EL (cell line): ENCODE measurements at places on chromosomes 7 and 10.

- DNase-seq, result no peak
Observed at GRCh38 chr10:21261842-21262294, 263.6 kb downstream of the SKIDA1 start.

- DNase-seq, result no peak
Observed at GRCh38 chr10:1206601-1207000, 150.4 kb downstream of the WDR37 start.

- DNase-seq, result no peak
Observed at GRCh38 chr7:75629044-75629443, 109.7 kb downstream of the HIP1 start.

- DNase-seq, result no peak
Observed at GRCh38 chr7:875051-875450, 1.3 kb upstream of the GET4 start.

DNA sequence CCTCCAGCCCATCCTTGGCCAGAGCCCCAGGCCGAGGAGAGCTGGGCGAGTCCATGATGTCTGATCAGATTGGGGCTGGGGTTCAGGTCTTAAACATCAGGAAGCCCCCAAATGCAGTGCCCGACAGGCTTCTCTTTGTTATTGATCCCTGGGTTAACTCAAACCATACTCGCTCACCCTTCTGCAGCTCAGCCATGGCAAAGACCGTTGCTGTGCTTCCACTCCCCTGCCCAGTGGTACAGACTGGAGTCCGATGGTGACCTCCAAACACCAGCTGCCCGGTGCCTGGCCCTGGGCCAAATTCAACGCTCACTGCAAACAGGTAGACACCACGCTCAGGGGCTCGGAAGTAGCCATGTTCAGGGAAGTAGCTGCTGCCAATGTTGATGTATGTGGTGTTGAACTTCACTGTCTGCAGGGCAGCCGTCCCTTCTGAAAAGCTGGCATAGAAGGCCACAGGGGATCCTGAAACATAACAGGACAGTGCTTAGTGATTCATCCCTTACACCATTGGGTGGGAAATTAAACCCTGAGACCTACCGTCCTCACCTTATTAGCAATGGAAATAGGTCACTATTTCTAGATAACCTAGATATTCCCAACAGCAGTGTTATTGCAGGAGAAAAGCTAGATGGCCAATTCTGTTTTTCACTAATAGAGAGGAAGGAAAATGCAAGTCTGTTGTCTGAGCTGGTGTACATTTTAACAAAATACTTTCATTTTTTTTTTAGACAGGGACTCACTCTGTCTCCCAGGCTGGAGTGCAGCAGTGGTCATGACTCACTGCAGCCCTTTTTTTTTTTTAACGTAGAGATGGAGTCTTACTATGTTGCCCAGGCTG, 20.5 kb downstream of the MMRN2 start:
- DNase-seq, result peak; percentile 59

GRCh38 chr7:28272461-28272877, 91.9 kb upstream of the JAZF1 start:
- DNase-seq, result peak; percentile 60

- peak; percentile 54 for DNase-seq
Observed at GRCh38 chr7:106767498-106768323, 97.4 kb upstream of the PIK3CG start.

DNA sequence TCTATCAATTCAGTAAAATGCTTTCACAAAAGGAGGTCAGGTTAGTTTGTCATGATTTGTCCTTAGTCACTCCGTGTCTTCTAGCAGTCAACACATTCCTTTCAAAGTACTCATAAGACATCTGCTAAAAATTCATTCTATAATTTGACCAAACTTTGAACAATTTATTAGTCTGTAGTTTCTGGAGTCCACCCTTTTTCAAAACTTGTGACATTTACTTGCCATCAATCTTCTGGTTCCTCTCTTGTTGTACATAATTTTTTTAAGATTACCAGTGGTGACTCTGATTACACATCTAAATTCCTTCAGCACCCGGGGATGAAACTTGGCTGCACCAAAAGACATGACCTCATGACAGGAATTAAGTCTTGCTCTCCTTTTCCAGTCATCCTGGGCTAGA, 130.1 kb downstream of the NEBL start:
- no peak for DNase-seq

GRCh38 chr10:73758704-73759511, 14.7 kb downstream of the SEC24C start:
- no peak for DNase-seq

- DNase-seq, result no peak
Observed at GRCh38 chr10:8489232-8489631, 434.7 kb downstream of the GATA3 start.

DNA sequence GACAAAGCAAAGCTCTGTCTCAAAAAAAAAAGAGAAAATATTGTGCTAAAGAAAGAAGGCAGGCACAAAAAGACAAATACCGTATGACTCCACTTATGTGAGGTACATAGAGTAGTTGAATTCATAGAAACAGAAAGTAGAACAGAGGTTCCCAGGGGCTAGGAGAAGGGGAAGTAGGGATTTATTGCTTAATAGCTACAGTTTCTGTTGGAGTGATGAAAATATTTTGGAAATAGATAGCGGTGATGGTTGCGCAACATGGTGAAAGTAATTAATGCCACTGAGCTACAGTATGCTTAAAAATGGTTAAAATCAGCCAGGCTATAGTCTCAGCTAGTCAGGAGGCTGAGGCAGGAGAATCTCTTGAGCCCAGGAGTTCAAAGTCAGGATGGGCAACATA, 18.5 kb upstream of the NPFFR1 start:
- DNase-seq, result peak; percentile 26

DNA sequence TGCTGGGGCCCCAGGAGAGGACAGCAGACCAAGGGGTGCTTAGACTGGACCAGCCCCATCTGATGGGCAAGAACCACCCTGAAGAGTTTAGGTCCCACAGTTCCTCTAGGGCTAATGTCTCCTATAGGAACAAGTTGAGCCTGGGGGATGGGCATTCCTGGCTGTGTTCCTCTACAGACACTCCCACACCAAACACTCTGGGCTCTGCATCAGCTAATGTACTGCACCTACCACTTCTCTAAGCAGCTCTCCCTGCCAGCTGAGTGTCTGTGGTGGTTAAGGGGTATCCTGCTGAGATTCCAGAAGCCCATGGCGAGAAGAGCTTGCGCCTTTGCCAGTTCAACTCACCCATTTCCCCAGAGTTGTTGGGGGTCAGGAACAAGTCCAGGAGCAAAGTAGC, 284.1 kb upstream of the CSTF2T start:
- no peak for DNase-seq

GRCh38 chr10:49089557-49090188, 25.6 kb downstream of the VSTM4 start:
- no peak for DNase-seq

DNA sequence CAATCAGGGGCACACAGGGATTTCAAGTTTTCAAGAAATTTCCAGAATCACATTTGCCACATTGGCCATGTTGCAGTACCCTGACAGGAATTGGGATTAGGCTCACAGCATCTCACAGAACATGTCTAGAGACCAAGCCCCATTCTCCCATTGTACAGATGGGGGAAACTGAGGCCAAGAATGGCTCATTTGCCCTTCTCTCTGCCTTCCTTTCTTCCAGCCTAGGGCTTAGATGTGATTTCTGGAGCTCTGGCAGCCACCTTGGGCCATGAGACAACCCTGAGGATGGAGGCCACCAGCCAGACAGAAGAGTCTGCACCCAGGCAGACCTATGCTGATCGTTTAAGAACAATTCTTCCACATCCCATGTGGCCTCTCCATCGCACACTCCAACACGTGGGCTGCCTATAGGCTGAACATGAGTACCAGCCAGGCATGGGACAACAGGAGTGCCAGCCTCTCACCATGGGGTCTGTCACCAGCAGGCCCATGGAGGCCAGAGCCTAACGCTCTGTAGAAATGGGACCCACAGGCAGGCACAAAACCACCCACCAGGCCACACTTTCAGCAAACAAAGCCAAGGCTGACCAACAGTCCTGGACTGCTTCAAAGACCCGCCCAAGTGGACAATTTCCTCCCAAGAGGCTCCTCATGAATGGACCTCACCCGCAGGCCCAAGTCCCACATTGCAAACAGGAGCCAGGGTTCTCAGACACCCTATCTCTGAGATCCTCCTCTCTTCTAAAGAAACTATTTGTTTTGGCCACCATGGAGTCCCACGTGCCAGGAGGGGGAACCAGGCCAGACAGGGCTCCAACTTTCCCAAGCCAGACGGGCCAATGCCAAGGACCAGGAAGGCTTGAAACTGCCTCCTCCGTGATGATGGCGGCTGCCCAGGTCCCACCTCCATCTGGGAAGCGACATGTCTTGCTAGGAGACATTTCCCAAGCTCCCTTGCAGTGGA, 20.7 kb downstream of the PDGFA start:
- DNase-seq, result no peak

- DNase-seq, result peak; percentile 73
Observed at GRCh38 chr7:102073931-102074880, 212.5 kb upstream of the SH2B2 start.

DNA sequence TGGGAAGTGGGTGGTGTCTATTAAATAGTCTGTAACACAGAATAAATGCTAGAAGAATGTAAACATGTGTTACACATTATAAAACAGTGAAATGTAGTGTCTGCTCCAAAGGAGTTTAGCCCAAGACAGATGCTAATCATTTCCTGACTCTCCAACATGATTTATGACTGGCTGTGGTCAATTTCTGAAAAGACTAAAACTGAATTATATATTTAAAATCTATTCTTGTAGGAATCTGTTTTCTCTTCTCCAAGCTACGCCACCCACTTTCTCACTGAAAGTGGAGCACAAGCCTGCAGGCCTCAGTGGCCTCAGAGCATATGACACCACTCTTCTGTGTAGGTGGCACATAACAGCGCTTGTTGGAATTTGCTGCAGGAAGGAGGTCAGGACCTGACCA, 44.4 kb downstream of the CTTNBP2 start:
- peak; percentile 9 for DNase-seq

DNA sequence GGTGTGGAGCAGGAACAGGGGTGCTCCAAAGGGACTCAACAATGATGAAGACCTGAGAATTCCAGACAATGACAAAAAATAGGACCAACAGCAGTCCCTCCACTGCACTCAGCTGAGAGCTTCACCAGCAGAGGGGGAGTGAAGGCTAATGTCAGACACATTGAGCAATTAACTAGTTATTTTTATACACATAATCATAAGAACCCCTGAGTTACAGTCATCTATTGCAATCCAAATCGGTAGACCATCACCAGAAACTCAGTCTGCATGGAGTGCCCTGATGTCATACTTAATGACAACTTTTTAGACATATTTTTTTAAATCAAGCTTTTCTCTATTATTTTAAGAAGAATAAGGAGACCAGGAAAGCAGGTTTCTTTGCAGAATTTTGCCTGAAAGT, 30.6 kb upstream of the IKZF1 start:
- no peak for DNase-seq

GRCh38 chr7:30750683-30751650, 968 bp upstream of the INMT start:
- DNase-seq, result peak; percentile 91

DNA sequence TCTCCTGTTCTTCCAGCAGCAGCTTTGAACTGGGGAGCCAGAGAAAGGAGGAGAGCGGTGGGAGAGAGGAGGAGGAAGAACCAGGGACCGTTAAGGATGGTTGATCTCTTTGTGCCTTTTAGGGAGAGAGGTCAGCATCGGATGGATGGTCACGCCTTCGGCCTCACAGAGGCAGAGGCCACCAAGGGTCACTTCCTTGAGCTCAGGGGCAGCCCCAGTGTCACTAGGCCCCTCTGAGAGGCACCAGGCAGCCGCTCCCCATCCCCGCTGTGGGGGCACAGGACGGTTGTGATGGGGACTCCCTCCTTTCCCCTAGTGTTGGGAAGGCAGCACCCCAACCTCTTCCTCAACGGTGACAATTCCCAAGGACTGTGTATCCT, 121.4 kb downstream of the DNAJB6 start:
- DNase-seq, result no peak

DNA sequence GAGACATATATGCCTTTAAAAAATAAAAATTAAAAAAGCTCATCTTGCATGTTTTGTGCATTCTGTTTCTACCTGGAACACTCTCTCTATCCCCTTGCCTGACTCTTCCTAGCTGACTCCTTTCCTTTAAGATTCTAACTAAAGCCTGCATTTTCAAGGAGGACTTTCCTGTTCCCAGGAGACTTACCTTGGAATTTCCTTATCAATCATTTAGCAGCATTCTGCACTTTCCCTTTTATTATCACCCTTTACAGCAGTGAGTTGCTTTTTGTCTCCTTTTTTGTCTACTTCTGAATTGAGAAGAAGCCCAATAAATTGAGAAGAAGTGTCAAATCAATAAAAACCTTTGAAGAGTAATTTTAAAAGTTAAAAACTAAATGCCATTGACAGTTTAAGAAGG, 142.2 kb upstream of the TMEM196 start:
- DNase-seq, result no peak

DNA sequence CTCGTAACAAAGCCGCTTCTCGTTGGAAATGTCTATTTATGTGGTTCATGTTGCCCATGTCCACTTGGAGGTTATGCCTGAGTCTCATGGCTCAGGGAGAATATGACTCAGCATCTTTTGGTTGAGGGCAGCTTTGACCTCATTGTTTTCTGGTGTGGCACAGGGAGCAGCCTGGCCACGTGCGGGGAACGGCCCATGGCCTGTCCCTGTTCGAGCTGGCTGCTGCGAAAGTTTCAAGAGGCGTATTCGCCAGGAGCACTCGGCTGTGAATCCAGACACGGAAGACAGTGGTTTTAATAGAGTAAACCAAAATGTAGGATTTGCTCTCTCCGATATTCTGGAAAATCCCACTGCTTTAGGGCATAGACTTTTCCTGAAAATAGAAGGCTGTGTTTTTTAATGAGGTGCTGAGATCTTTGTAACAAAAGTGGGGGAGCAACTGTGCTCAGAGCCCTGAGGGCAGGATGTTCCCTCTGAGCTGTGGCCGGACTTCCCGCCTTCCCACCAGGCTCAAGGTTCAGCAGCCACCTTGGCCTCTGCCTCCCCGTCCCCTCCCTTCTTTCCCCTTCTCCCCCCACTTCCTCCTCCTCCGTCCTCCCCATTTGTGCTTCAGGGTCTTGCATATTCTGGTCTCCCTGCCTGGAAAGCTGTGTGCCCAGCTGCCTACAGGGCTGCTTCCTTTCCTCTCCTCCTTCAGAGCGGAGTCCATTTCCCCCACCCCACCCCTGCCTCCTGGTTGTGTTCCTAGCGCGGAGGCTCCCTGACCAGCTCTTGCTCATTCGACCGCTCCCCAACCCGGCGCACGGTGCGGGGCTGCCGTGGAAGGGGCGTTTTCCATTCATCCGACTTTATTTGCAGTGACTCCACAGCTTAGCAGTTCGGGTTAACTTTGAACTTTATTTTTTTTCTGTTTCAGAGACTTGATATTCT, 642.0 kb downstream of the SDK1 start:
- DNase-seq, result no peak

DNA sequence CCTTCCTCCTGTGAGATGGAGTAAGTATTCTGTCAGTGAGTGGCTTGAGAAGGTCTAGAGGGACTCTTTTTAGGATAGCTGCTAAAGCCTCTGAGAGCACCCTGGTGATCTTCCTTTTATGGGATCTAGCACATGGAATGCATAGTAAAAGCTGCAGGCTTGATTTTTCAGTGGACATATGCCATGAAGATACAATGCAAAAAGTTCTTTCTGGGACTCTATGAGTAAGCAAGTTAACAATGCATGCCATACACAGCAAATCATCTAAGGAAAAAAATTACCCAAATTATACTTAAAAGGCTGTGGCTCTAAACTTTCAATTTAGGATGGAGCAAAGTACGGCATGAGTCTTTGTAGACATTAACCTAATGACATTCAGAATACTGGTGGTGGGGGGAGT, 154.5 kb downstream of the SGMS1 start:
- peak; percentile 66 for DNase-seq
